ENCODE measurements at places on chromosomes 7 and 10.
A peak's percentile ranks its signal among the peaks of the same experiment; 100 is the strongest.

- no peak for DNase-seq
Observed at GRCh38 chr10:79139124-79139835, 70.5 kb downstream of the ZMIZ1 start.

DNA sequence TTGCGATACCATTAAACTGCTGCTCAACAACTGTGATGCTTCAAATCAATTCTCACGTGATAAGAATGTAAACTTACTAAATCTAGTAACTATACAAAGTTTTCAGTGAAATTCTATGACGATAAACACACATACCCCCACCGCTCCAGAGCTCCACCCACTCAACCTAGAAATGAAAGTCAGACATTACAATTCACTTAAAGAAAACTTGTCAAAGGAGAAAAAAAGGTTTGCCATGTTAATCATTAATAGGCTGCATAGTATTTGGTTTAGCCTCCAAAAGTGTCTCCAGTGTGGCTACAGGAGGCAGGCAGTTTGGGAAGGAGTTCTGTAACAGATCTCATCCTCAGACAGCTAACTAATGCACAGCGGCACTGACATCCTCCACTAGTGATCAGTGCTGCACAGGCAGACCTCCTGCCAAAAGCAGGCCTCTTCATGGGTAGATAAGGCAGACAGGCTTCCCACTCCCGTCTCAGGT is 3.1 kb downstream of the HERPUD2 start:
- DNase-seq = peak; percentile 62

DNA sequence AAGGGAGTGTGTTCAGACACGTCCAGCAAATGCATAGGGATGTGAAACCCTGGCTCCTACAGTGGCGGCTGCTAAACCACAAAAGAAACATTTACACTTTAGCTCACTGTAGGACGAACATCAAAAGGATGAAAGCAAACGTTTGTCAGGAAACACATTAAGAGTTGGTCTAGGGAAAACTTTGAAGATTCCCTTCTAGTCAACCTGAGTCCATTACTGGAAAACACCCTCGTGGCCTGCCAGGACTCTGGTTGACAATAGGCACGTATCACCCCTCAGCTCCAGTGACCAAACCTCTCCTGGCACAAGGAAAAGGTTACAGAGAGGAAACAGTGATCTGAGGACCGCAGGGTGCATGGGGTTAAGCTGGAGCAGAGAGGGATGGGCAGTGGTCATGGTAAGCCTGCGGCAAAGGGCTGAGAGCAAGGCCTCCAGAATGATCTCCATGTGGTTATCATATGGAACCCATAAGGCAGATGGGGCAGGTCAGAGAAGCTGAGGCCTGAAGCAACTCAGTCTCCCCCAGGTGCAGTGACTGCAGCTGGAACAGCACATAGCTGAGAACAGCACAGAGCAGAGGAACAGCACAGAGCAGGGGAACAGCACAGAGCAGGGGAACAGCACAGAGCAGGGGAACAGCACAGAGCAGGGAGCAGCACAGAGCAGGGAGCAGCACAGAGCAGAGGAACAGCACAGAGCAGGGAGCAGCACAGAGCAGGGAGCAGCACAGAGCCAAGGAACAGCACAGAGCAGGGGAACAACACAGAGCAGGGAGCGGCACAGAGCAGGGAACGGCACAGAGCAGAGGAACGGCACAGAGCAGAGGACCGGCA is 49.9 kb downstream of the CHST15 start:
- DNase-seq = peak; percentile 33

DNA sequence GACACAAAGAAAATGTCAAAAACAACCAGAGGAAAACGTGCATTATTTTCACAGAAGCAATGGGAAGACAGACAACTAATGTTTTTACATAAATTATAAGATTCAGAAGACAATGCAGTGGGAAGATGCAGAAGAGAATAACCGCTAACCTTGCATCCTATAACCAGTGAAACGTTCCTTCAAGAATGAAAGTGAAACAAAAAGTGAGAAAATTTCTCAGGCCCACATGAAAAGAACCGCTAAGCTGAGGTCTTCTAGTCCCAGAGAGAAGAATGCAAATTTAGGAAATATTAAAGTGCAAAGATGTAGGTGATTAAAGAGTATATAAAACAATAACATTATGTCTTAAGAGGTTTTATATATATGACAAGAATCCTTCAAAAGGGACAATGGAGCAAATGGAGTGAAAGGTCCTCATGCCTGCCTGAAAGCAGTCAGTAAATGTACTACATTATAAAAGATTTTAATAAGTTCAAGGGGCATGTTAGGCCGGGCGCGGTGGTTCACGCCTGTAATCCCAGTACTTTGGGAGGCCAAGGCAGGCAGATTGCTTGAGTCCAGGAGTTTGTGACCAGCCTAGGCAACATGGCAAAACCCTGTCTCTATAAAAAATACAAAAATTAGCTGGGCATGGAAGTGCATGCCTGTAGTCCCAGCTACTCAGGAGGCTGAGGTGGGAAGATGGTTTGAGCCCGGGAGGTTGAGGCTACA is 43.1 kb upstream of the DDC start:
- no peak for DNase-seq

DNA sequence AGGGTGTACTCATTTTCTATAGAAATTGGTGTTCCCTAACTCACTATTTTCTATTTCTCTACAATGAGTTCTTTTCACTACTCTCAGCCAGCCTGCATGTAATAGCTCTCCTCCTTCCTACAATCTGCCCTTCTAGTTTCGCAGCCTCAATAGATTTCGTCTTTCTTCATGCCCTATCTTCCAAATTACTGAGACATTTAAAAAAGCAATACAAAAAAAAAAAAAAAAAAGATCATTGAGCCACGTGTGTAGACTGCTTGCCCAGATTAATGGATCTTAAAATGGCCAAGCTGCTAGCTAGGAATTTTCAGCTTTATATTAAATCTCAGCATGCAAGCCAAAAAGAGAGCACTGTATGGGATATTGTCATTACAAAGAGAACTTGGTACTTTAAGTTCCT is 55.5 kb downstream of the ZNF277 start:
- DNase-seq = no peak

DNA sequence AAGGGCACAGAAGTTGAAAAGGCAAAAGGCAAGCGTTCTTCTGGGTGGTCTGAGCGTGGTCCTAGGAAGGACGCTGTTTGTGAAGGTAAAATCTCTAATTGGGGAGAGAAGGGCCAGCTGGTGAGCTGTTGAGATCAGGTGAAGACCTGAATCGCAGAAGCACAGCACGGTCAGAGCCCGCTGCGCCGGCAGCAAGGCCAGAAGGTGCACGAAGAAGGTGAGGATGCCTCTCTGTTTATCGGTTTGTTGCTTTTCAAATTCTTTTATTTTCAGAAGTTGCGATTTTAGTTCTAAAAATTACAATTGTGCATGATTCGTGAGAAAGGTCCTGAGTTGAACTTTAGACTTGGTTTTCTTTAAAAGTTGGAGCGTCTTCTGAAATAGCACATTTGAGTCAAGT is 247.8 kb upstream of the FOXK1 start:
- no peak for DNase-seq

DNA sequence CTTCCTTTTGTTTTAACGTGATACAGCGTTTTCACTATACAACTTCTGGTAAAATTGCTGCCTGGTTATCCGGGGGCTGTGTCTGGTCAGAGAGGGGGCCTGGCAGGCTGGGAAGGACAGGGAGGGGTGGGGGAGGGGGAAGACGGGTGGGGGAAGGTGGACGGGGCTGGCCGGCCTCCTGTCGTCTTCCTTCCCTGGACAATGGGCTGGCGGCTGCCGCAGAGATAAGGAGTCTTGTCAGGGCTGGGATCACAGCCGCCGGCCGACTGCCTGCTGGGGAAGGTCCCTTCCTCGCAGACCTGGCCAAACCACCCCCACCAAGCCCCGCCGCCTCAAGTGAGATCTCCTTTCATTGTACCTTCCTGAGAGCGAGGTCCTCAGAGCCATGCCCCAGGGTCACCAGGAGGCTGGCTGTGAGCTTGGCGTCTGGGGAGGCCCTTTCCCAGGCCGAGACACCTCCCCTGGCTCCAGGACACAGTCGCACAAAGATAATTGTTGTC is 151.2 kb upstream of the TNRC18 start:
- no peak for DNase-seq

GRCh38 chr10:119408969-119409371 is 133.5 kb downstream of the RGS10 start:
- no peak for DNase-seq

DNA sequence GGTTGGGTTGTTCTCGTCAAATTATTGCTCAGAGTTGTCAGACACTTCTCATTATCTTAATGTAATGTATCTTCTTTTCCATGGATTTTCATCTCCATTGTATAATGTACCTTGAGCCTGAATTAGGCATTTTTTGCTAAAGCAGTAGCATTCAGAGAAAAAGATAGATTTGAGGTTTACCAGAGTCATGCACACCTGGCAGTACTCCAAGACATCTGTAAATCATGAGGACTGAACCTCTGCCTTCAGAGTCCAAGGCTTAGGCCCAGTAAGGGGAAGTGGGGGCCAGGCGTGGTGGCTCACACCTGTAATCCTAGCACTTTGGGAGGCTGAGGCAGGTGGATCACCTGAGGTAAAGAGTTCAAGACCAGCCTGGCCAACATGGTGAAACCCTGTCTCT is 624.3 kb upstream of the MBL2 start:
- no peak for DNase-seq

DNA sequence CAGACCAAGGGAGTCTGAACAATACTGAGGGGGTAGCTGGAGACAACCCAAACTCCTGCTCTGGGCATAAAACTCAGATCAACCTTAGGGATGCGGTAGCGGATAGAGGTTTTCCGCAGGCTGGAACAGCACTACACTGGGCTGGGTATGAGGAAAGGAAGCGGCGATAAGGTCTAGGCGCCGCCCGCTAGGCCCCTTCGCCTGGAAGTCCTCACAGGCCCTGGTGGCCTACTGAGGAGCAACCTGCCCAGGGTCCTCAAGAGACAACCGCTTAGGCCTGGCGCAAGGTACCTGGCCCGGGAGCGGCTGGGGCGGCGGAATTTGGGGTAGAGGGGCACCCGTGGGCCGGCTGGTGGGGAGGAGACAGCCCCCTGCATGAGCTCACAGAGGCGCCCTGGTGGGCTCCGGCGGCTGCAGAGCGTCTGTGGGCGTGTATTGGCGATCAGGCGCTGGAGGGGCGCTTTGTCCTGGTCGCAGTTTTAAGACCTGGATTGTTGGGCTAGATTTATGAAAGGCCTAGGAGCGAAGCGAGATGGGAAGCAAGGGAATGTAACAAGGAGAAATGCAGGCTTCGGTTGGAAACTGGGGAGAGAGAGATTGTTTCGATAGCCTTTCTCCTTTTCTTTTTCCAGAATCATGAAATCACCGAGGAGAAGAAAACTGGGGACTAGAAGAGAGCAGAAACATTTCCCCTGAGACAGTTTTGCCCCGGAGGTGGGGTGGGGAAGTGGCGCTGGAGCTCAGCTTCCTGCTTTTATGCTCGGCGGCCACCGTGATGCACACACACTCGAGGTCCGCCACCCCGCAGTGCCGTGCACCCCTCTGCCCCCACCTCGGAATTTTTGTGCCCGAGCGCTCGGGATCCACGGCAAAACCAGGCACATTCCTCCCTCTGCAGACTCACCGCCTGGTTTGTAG is 2.4 kb upstream of the NKX2-3 start:
- DNase-seq = peak; percentile 38

GRCh38 chr10:102814453-102814871 is 22.8 kb downstream of the CYP17A1 start:
- DNase-seq = no peak

DNA sequence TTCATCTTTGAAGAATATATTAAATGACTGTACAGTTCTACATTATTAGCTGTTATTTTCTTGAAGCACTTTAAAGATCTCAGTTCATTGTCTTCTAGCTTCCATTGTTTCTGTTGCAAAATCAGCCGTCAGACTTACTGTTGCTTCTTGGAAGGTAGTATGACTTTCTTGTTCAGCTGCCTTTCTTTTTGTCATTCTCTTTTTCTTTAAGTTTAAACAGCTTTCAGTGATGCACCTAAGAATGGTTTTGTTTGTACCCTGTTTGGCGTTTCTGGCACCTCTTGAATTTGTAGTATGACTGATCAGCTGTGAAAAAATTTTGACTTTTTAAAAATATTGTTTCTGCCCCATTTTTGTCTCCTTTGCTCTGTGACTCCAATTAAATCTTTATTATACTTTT is 9.3 kb downstream of the MKLN1 start:
- DNase-seq = no peak

- no peak for DNase-seq
Observed at GRCh38 chr7:129797214-129797789, 155.5 kb downstream of the UBE2H start.
